Breast epithelium (tissue), 4 donors: ENCODE measurements at places on chromosomes 16 and 17.
A peak's percentile ranks its signal among the peaks of the same experiment; 100 is the strongest.

DNA sequence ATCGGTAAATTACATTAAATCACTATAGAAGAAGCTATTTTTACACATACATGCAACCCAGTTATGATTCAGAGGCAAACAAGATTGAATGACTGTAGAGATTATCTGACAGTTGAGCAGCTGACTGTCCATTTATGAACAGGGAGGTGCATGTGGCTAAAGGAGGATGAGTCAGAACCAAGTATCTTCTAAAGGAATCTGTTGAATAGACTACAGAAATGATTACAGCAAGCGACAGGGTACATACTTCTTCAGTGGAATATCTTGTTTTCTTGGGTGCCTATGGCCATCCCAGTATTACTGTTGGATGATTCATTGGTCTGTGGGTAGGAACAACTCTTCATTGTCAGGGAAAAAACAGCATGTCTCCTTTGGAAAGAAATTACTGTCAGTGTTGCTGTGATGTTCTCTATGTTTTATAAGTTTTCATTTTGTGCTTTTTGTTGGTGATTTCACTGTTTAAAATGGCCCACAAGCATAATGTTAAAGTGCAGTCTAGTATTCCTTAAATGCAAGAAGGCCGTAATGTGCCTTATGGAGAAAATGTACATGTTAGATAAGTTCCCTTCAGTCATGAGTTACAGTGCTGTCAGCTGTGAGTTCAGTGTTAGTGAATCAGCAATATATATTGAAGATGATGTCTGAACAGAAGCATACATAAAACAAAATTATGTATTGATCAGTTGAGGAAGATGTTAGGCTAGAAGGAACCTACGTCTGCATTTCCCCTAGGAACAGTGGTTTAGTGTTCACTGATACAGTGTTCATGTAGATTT is 27.0 kb downstream of the CBFB start:
- H3K27ac ChIP-seq, result no peak overlapping the region
- H3K36me3 ChIP-seq, result no peaks in the 10 kb centered on the region
- no peaks in the 10 kb centered on the region for H3K27me3 ChIP-seq
- DNase-seq, result no peak
- H3K4me3 ChIP-seq, result no peak overlapping the region

GRCh38 chr16:83907631-83908250 is 8.8 kb downstream of the MLYCD start:
- no peaks in the 10 kb centered on the region for H3K36me3 ChIP-seq
- H3K4me1 ChIP-seq, result no peaks in the 10 kb centered on the region
- no peak overlapping the region for H3K4me3 ChIP-seq
- no peak overlapping the region for H3K27ac ChIP-seq
- H3K27me3 ChIP-seq, result no peaks in the 10 kb centered on the region

- no peaks in the 10 kb centered on the region for H3K36me3 ChIP-seq
- H3K27ac ChIP-seq, result no peak overlapping the region
- peak; percentile 31 for DNase-seq
- H3K4me1 ChIP-seq, result no peaks in the 10 kb centered on the region
- H3K4me3 ChIP-seq, result no peak overlapping the region
Measured at GRCh38 chr16:12576878-12577277, 226.8 kb downstream of the CPPED1 start.

GRCh38 chr16:77885571-77886295 is 97.4 kb downstream of the VAT1L start:
- H3K4me3 ChIP-seq, result no peak overlapping the region
- no peak overlapping the region for H3K27ac ChIP-seq
- H3K36me3 ChIP-seq, result no peaks in the 10 kb centered on the region
- H3K4me1 ChIP-seq, result no peaks in the 10 kb centered on the region
- DNase-seq, result no peak

DNA sequence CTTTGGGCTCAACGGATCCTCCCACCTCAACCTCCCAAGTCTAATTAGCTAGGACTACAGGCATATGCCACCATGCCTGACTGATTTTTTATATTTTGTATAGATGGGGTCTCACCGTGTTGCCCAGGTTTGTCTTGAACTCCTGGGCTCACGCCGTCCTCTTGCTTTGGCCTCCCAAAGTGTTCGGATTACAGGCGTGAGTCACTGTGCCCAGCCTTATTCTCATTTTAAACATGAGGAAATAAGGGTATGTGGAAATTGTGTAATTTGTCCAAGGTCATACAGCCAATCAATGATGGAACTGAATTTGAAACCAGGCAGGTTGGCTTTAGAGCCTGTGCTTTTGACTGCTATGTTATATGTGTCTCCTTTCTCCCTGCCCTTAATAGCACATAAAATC is 27.4 kb upstream of the AQP8 start:
- no peak overlapping the region for H3K27ac ChIP-seq
- H3K4me1 ChIP-seq, result no peaks in the 10 kb centered on the region
- H3K4me3 ChIP-seq, result no peak overlapping the region
- no peaks in the 10 kb centered on the region for H3K27me3 ChIP-seq

- no peaks in the 10 kb centered on the region for H3K36me3 ChIP-seq
- no peaks in the 10 kb centered on the region for H3K27me3 ChIP-seq
- no peak overlapping the region for H3K27ac ChIP-seq
- H3K4me3 ChIP-seq, result no peak overlapping the region
- H3K4me1 ChIP-seq, result no peaks in the 10 kb centered on the region
Measured at GRCh38 chr16:81175325-81175891, 63.1 kb upstream of the BCO1 start.

DNA sequence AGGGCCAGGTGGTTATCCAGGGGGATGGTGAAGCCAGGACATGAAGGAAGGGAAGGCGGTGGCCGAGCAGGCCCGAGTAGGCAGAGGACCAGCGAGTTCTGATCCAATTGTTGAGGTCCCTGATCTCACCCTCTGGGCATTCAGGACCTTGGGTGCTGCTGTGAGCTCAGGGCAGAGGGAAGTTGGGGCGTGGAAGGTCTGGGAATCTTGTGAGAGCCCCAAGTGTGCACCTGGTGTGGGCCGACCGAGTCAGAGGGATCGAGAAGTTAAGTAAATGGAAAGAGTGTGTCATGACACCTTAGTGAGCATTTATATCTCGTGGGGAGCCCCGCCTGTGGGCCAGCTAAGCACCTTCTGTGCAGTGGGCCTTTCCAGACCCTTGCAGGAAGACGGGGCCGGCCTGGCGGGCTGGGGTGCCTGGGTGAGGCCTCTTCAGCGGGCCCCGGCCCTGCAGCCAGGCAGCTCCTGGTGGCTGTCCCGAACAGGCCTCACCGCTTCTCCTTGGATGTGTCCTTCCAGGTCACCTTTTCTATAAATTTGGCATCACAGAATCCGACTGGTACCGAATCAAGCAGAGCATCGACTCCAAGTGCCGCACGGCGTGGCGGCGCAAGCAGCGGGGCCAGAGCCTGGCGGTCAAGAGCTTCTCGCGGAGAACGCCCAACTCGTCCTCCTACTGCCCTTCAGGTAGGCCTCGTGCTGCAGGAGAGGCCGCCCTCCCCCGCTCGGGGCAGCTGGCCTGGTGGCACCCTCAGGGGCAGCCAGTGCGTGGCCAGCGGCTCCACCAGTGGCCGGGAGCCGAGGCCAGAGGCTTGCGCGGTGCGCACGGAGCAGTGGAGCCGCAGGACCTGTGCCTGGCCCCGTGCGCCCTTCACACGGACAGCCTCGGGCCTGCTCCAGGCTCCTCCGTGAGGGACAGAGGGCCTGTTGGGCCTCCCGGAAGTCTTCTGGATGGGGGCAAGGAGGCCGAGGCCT is 76.0 kb downstream of the BANP start:
- no peaks in the 10 kb centered on the region for H3K27me3 ChIP-seq
- DNase-seq, result no peak

- H3K27ac ChIP-seq, result no peak overlapping the region
- H3K36me3 ChIP-seq, result no peaks in the 10 kb centered on the region
- no peak for DNase-seq
- H3K4me3 ChIP-seq, result no peak overlapping the region
Measured at GRCh38 chr16:31475946-31476302, 4.0 kb downstream of the TGFB1I1 start.

- H3K27me3 ChIP-seq, result no peaks in the 10 kb centered on the region
- DNase-seq, result no peak
- no peak overlapping the region for H3K27ac ChIP-seq
- no peaks in the 10 kb centered on the region for H3K4me1 ChIP-seq
Measured at GRCh38 chr17:16447676-16448075, 32.3 kb downstream of the TRPV2 start.

DNA sequence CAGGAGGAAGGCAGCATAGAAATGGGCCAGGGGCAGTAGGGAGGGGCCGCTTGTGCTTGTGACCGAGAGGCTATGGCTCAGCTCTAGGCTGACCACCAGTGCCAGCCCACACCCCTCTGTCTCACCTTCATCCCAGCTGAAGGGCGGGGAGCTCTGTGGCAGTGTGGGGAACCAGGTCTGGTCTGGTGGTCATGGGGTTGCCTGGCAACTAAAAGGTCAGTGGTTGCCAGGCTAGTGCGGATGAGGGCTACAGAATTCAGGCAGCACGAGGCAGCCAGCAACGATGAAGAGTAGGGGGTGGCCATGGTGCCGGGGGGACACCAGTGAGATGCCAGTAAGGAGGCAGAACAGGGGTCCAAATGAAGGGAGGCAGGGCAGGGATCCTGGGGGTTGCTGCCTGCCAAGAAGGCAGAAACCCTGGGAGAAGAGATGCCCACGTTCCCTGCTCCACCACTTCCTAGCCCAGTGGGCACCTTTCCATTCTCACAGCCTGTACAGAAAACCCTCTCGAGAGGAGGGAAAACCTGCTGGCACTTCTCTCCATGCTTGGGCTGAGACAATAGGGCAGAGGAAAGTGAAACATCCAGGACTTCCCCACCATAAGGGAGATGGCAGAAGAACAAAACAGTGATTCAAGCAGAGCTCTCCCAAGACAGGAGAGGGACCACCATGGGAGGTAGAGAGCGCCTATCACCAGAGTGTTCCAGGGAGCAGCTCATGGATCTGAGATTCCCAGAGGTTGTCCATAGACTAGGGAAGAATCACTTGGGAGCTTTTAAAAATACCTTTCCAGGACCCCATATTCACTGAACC is 39.7 kb downstream of the SRCIN1 start:
- H3K4me3 ChIP-seq, result no peak overlapping the region
- no peaks in the 10 kb centered on the region for H3K36me3 ChIP-seq
- peaks cover 22% of the 10 kb centered on the region for H3K27me3 ChIP-seq
- no peak for DNase-seq

GRCh38 chr16:50666658-50667496 is 14.2 kb downstream of the SNX20 start:
- no peaks in the 10 kb centered on the region for H3K27me3 ChIP-seq
- H3K4me3 ChIP-seq, result no peak overlapping the region
- no peak overlapping the region for H3K27ac ChIP-seq
- no peaks in the 10 kb centered on the region for H3K4me1 ChIP-seq
- H3K36me3 ChIP-seq, result no peaks in the 10 kb centered on the region

DNA sequence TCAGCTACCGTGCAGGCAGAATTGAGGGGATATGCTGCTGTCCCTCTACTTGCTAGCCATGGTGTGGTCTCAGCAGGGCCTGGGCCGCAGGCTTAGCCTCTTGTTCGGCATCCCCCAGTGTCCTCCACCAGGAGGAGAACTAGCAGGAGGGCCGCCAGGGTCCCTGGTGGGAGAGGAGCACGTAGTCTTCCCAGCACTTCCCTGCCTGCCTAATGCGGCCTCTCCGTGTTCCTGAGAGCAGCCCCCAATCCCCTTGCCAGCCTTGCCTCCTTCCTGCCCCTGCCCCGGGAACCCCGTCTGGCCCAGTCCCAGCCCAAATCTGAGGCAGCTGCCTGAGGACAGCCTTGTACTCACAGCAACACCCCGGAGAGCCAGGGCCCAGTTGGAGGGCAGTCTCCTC is 38.1 kb downstream of the PLD6 start:
- no peak overlapping the region for H3K4me3 ChIP-seq
- no peaks in the 10 kb centered on the region for H3K4me1 ChIP-seq
- no peak for DNase-seq

GRCh38 chr17:20302246-20302917 is 165.0 kb downstream of the LGALS9B start:
- H3K27ac ChIP-seq, result no peak overlapping the region
- H3K36me3 ChIP-seq, result no peaks in the 10 kb centered on the region
- DNase-seq, result no peak
- no peaks in the 10 kb centered on the region for H3K4me1 ChIP-seq
- H3K27me3 ChIP-seq, result no peaks in the 10 kb centered on the region
- no peak overlapping the region for H3K4me3 ChIP-seq

- H3K4me1 ChIP-seq, result no peaks in the 10 kb centered on the region
- H3K27me3 ChIP-seq, result no peaks in the 10 kb centered on the region
Measured at GRCh38 chr17:30391534-30391933, 12.8 kb downstream of the CPD start.

GRCh38 chr16:11624205-11624604 is 37.5 kb upstream of the LITAF start:
- no peaks in the 10 kb centered on the region for H3K27me3 ChIP-seq
- peak overlapping the region; percentile 40 for H3K27ac ChIP-seq
- H3K4me1 ChIP-seq, result peaks cover 3% of the 10 kb centered on the region
- no peak for DNase-seq
- no peaks in the 10 kb centered on the region for H3K36me3 ChIP-seq

- no peak overlapping the region for H3K4me3 ChIP-seq
- no peaks in the 10 kb centered on the region for H3K4me1 ChIP-seq
- no peaks in the 10 kb centered on the region for H3K36me3 ChIP-seq
- H3K27me3 ChIP-seq, result no peaks in the 10 kb centered on the region
- DNase-seq, result no peak
Measured at GRCh38 chr17:11986942-11987329, 10.3 kb downstream of the ZNF18 start.

- H3K27me3 ChIP-seq, result no peaks in the 10 kb centered on the region
- H3K36me3 ChIP-seq, result no peaks in the 10 kb centered on the region
- no peak overlapping the region for H3K27ac ChIP-seq
- H3K4me3 ChIP-seq, result no peak overlapping the region
- H3K4me1 ChIP-seq, result no peaks in the 10 kb centered on the region
- peak; percentile 59 for DNase-seq
Measured at GRCh38 chr16:24858219-24859041, 12.7 kb downstream of the SLC5A11 start.

DNA sequence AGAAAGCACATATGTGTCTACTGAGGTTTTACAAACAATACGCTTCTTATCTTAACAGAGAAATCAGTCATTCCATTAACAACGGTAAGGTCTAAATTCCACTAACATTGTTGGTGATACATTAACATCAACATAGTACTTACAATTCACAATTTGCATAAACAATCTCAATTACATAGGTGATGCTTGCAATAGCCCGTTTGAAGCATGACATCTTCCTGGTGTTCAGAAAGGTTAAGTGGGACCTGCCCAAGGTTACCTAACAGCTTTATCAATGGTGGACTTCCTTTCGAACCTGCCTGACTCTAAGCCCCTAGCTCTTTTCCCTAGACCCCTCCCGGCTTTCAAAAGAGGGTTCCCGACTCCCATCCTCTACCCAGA is 699 bp downstream of the FAM222B start:
- no peaks in the 10 kb centered on the region for H3K4me1 ChIP-seq
- H3K36me3 ChIP-seq, result no peaks in the 10 kb centered on the region
- no peak for DNase-seq
- no peaks in the 10 kb centered on the region for H3K27me3 ChIP-seq

GRCh38 chr17:55441544-55441943 is 19.9 kb upstream of the MMD start:
- no peak overlapping the region for H3K4me3 ChIP-seq
- H3K4me1 ChIP-seq, result no peaks in the 10 kb centered on the region
